Activated gamma-delta T cell treated with Interleukin-2 at 50 U/mL for 16 hours (primary cell): ENCODE measurements at places on chromosomes 11 and 22.

- DNase-seq = no peak
Observed at GRCh38 chr11:65541093-65541982, 16.5 kb downstream of the SCYL1 start.

DNA sequence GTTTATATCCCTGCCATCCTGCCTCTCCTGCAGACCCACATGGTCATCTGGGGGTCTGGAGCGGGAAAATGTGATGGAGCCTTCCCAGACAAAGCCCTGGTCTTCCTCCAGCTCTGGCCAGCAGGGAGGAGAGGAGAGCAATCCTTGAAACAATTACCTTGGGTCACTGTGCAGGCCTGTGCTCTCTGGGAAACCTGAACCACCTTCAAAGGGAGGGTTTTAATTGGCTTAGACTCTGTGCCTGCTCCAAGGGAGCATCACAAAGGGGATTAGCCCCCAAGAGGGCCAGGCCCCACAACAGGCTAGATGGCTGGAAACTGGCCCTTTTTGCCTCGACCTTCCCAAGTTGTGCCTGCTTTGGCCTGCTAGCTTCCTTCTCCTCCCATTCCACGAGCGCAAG lies 351.9 kb downstream of the TENM4 start:
- no peak for DNase-seq

- no peak for DNase-seq
Observed at GRCh38 chr11:85680897-85681296, 5.1 kb downstream of the CCDC89 start.

DNA sequence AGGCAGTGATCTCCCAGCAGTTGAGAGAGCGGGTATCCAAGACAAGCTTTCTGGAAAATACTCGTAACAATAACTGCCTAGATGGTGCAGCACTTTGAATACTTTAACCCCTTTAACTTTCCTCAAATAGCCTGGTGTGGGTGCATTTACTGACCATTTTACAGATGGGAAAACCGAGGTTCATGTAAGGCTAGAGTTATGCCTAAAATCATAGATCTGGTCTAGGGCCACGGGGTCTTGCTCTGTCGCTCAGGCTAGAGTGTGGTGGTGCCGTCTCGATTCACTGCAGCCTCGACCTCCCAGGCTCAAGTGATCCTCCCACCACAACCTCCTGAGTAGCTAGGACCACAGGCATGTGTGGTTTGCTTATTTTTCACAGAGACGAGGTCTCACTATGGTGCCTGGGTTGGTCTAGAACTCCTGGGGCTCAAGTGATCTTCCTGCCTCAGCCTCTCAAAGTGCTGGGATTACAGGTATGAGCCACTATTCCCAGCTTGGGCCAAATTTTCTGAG lies 269.2 kb upstream of the SYN3 start:
- no peak for DNase-seq

DNA sequence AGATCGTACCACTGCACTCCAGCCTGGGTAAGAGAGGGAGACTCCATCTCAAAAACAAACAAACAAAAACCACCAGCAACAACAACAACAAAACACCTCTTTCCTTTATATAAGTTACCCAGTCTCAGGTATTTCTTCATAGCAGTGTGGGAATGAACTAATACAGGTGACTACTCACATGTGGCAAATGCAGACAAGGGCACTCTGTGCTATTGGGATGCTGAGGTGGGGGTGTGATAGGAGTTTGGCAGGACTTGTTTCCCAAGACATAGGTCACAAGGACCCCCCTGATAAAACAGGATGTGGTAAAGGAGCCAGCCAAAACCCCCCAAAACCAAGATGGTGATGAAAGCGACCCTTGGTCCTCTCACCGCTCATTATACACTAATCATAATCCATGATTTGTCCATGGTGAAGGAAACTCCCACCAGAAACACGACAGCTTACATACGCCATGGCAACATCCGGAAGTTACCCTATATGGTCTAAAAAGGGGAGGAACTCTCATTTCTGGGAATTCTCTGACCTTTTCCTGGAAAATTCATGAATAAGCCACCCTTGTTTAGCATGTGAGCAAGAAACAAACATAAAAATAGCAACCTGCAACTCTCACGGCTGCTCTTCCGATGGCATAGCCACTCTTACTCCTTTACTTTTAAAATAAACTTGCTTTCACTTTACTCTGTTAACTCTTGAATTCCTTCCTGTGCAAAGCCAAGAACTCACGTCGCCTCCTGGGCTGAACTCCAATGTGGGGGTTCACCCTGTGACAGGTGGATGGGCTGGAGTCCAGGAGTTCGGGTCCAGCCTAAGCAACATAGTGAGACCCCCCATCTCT lies 18.8 kb upstream of the INCENP start:
- no peak for DNase-seq

- no peak for DNase-seq
Observed at GRCh38 chr11:66768088-66768521, 39.1 kb upstream of the SPTBN2 start.

DNA sequence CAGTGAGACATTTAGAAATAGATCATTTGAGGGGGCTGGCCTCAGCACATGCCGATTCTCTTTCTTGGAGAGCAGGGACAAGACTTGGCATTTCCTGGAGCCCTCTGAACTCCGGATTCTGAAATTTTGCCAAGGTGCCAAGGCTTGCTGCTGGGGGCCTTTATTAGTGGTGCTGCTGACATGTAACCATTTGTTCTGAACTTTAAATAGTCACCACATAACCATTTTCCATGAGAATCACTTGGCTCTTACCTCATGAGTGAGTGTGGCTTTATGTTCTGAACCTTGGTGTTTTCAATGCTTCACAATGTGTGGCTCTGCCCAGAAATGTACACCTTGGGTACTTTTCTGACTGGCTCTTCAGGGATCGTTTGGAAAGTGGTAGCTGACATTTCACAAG lies 33.3 kb downstream of the SYT13 start:
- no peak for DNase-seq

- DNase-seq = no peak
Observed at GRCh38 chr11:9884601-9885000, 220.7 kb downstream of the SWAP70 start.

DNA sequence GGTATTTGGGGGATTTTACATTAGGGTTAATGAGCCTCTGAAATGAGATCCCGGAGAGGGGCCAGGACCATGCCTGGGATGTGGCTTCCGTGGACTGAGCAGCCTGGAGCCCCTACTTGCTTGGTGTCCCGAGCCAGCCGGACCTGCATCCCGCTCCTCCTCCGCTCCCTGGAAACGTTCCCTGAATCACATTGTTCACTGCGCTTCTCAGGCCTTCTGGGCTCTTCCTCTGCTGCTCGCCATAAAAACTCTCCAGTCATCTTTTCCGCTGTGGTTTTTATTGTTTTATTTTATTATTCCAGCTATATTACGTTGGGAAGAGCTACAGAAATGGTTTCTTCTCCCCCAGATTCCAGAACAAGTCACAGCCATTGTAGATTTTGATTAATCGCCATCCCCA lies 13.3 kb upstream of the KCNQ1OT1 start:
- DNase-seq = no peak

DNA sequence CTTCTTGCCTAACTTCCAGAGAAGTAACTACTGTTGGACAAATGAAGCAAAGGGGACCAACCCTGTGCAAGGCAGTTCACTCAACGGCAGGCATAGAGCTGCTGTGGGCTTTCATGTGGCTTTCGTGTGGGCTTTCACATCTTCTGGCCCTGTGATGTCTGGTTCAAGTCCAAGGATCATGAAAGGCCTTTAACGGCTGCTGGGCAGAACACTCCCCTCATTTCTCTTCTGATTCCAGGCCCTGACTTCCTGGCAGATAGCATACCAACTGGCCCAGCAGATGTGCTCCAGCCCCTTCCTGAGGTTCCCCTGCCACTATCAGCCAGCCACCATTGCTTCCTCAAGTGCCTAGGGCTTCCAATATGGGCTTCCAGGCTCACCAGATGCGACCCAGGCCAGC lies 28.7 kb upstream of the CTR9 start:
- DNase-seq = no peak

- DNase-seq = peak; percentile 54
Observed at GRCh38 chr11:441418-442274, at the start of gene ANO9. Gene ANO9, minus strand, starts transcription at chr11:442011. Its CDS starts 85 bp downstream, at chr11:441926.

GRCh38 chr11:126426820-126427749 lies 71.6 kb downstream of the ST3GAL4 start:
- DNase-seq = no peak

DNA sequence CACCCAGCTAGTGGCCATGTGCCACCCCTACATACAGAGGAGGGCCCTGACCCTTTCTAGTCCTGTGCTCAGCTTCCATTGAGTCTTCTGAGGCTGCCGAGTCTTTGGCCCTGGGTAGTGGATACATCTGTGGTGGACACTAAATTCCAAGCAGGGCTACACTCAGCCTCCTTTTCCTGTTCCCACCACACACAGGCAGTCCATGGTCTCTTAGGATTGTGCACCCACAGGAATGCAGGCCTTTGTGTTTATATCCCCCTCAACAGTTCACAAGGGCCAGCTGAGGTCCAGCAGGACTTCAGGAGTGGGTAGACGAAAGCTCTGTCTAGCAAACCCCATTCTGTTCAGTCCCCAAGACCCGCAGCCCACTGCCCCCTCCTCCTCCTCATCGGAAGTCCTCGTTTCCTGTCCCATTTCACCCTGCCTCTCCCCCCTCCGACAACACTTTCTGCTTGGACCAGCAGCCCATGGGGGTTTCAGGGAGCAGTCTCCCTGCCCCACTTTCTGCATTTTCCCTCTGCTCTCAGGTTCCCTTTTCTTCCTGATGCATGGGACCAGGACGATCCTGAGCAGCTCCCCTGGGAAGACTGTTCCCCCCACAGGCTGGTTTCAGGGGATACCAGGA lies 91.8 kb downstream of the SWAP70 start:
- no peak for DNase-seq

DNA sequence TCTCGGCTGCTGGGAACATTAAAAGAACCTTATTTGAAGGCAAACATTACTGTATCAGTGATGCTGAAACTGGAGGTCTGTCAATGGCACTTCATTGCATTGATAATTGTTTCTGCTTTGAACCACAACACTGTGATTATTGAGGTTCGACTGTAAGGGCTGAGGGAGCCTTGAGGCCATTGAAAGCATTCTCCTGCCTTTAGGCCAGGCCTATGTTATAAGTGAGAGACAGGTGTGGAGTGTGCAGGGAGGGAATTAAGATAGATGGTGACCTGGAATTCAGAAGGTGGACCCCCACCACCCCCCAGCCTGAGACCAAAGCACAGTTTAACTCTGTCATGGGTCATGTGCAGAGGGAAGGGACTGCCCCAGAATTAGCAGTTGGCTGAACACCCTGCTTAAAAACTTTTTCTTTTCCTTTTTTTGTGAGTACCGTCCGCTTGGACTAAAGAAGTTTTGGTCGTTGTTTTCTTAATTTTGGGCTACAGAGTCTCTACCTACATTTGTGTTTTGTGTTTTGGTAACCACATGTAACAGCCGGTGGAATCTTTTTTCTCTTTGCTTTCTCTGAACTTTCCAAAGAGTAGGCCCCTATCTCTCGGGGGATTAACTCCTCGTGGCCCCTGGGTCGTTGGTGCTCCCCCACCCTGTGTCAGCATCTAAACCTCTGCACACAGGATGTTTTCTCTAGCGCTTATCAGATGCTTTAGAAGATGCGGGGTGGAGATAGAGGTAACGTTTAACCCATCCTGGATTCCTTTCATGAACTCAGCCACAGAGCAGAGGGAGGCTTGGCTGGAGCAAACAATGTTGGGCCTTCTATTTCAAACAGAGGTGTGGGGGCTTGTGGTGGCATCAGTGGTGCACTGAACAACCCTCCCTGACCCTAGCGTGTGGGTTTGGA lies 43.7 kb downstream of the ZBTB16 start:
- peak; percentile 27 for DNase-seq

DNA sequence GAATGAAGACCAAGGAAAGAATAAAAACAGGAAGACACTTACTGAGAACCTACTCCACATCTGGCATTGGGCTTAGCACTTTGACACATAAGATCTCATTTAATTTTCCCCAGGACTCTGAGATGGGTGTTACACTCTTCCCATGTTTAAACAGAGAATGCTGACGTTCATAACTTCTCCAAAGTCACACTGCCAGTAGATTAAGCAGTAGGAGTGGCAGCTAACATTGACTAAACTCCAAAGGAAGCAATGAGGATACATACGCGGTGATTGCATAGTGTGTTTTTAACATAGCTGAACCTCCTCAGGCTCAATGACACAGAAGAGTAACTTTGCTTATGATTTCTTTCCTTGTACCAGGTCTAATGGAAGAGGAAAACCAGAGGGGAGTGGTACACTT lies 14.5 kb upstream of the OR10V1 start:
- DNase-seq = no peak

- peak; percentile 70 for DNase-seq
Observed at GRCh38 chr22:36379593-36380361, 8.0 kb downstream of the MYH9 start.

DNA sequence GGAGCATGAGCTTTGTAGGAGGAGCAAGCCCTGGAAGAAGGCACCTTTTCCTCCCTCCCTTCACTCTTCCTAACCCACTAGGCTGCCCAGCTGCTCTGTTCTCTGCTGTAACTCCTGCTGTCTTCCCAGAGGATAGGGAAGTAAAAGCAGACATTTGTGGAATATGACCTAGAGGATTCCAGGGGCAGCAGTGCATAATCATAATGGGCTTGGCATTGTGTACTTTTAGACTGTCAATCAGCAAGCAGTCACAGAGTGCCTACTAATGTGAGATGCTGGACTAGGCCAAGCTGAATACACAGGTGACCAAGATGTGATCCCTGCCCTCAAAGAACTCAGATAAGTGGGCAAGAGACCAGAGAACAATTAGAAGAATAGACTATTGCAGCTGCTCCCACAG lies 133.0 kb downstream of the NAV2 start:
- no peak for DNase-seq

GRCh38 chr22:37173709-37174108 lies 14.3 kb downstream of the C1QTNF6 start:
- DNase-seq = no peak

GRCh38 chr22:49937758-49938564 lies 19.5 kb downstream of the CRELD2 start:
- DNase-seq = no peak

GRCh38 chr11:57641011-57641807 lies 8.5 kb downstream of the YPEL4 start:
- no peak for DNase-seq

- no peak for DNase-seq
Observed at GRCh38 chr22:47573141-47573540, 810.7 kb downstream of the TBC1D22A start.

GRCh38 chr11:64865286-64866172 lies 12.9 kb downstream of the EHD1 start:
- no peak for DNase-seq

GRCh38 chr22:45298934-45299505 lies 10.7 kb upstream of the FAM118A start:
- no peak for DNase-seq

DNA sequence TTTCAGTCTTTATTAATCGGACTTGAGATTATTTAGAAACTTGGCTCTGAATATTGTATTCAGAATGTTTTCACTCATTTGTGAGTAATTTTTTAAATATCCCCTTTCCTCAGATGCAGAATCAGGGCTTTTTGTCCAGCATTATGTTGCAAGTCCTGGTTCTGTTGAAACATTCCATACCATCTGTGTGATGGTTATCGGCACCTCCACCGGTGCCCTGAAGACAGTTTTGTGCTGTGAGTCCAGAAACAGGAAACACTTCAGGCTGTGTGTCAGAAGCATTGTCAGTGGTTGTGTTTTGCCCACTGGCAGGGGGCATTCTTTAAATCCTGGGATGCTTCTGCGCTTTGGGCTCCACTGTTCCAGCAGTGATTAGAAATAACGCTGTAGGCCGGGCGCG lies 20.4 kb downstream of the CDPF1 start:
- DNase-seq = no peak

- DNase-seq = no peak
Observed at GRCh38 chr11:2933375-2934020, 4.3 kb upstream of the PHLDA2 start.
